Stimulated activated CD8-positive, alpha-beta memory T cell treated with anti-CD3 and anti-CD28 coated beads, Interleukin-4, amount 100 ng/mL, for 1 hour (primary cell): ENCODE measurements at places on chromosomes 4 and X.

- DNase-seq, result no peak
These were observed 87.0 kb downstream of the PHKA2 start for GRCh38 chrX:18896680-18897544.

- no peak for DNase-seq
These were observed 84.9 kb downstream of the BCOR start for GRCh38 chrX:40012868-40013265.

- no peak for DNase-seq
These were observed 141.3 kb downstream of the CPE start for GRCh38 chr4:165520086-165520485.

- no peak for DNase-seq
These were observed 30.4 kb upstream of the ABCG2 start for GRCh38 chr4:88188738-88189417.

DNA sequence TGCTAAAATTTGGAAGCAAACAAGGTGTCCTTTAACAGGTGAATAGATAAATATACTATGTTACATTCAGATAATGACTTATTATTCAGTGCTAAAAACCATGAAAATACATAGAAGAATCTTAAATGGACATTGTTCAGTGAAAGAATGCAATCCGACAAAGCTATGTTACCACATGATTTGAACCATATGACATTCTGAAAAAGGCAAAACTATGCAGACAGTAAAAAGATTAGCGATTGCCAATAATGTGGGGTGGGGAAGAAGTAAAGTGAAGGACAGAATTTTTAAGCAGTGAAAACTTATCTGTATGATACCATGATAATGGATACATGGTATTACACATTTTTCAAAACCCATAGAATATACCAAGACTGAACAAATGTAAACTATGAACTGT lies 926.9 kb downstream of the FAT4 start:
- no peak for DNase-seq

GRCh38 chr4:7020856-7021255 lies 22.3 kb upstream of the TADA2B start:
- DNase-seq, result no peak

DNA sequence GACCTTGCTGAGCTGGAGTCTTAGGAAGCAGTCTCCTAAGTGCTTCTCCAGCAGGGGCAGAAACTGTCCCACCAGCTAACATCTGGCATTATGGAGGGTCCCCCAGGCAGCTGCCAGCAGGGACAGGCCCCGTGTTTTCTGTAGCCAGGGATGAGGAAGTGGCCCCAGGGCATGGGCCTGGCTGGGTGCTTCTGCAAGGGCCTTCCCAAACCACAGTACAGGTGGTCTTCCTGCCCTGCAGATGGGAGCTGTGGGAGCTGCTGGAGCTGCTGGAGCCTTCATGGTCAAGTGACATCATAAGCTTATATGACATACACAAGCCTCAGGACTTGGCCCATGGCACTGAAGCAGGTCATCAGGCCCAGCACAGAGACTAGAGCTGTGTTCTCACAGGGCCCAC lies 5.0 kb upstream of the MSANTD1 start:
- no peak for DNase-seq

DNA sequence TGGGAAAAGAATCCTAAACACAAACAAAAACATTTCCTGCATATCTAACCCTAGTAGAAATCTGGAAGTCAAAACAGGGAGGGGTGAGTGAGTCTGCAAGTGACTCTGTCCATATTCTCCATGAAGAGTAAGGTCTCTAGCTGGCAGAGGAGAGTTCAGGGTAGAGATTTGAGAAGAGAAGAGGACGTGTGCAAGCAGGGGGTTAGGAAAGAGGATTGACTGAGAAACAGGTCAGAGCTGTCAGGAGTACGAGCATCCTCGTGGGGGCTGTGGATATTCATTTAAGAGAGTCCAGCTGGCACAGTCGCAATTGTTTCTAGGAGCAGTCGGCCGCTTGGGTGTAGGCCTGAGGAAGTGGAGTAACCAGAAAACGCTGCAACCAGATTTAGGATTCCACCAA lies 27.9 kb downstream of the PROM1 start:
- no peak for DNase-seq

DNA sequence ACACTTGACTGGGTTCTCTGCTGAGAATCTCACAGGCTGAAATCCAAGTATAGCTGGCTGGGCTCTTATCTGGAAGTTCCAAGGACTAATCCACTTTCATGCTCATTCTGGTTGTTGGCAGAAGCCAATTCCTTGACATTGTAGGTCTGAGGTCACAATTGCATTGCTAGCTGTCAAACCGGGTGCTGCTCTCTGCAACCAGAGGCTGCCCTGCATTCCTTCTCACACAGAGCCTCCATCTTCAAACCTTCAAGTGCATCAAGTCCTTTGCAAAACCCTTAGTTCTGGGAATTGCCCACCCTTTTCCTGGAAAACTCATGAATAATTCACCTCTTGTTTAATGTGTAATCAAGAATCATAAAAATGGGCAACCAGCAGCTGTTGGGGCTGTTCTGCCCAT lies 404.2 kb downstream of the KCNIP4 start:
- no peak for DNase-seq

DNA sequence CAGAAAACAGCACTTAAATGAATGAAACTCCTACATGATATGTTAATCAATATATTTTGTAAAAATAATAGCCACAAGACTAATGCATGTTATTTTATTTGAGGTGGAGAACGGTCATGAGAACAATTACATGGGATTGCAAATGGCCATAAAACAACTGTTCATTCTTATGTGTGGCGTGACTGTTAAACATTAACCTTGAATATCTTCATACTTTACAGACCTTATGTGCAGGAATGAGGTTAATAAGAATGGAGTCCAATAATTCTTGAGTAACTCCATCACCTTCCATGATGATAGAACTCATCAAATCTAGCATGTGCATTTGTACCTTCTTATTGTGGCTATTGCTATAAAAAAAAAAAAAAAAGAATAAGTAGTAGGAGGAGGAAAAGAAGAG lies 55.3 kb downstream of the PDS5A start:
- DNase-seq, result no peak

DNA sequence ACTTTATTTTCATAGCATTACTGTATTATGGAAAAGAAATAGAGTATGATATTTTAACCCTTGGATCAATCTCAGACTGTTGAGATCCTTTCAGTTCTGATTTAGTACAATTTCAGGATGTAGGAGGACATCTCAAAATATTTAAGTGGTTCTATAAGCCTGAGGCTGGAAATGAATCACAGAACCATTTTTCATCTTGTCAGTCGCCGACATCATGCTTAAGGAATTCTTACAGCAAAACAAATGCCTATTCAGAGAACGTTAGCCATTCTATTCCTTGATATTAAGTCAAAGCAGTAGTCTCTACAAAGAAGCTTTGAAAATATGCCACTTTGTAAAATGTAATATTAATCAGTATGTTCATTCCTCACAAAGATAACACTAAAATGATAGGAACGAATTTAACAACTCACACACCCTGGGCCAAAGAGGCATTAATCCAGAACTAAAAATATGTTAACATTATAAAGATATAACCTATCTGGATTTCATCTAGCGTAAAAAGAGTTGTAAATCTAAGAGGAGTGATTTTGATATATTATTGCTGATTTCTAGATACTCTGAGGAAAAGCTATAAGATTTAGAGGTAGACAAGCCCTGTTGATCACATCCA lies 152.0 kb downstream of the GASK1B start:
- DNase-seq, result no peak

DNA sequence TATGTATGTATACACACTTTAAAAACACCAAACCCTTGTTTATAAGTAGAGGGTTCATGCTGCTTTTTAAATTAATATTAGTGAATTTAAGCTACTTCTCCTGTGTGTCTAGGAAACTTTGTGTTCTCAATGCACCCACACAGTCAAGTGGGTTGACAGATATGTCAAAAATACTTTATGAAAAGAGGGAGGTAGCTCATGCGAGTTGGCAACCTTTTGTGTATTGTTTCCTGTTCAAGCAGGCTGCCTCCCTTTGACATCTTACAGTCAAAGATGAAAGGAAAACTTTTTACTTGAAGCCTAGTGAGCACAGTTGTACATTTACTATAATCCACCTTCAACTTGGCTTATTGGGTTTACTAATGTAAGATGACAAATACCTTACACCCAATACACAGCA lies 218.4 kb downstream of the KLHL13 start:
- no peak for DNase-seq

DNA sequence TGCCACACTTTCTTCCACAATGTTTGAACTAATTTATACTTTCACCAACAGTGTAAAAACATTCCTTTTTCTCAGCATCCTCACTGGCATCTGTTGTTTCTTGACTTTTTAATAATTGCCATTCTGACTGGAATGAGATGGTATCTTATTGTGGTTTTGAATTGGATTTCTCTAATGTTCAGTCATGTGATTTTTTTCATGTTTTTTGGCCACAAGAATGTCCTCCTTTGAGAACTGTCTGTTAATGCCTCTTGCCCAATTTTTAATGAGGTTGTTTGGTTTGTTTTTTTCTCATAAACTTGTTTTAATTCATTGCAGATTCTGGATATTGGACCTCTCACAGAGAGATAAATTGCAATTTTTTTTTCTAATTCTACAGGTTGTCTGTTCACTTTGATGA lies 1195.2 kb downstream of the TECRL start:
- DNase-seq, result no peak

DNA sequence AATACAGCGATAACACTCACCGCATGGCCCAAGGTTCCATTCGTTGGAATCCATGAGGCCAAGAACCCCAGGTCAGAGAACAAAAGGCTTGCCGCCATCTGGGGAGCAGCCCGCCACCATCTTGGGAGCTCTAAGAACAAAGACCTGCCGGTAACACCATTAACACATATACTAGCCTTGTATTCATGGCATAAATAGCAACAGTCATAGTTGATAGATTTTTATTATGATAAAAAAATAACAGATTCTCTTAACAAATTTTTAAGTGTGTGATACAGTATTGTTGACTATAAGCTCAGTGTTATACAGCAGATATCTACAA lies 309.4 kb downstream of the GLUD2 start:
- no peak for DNase-seq

DNA sequence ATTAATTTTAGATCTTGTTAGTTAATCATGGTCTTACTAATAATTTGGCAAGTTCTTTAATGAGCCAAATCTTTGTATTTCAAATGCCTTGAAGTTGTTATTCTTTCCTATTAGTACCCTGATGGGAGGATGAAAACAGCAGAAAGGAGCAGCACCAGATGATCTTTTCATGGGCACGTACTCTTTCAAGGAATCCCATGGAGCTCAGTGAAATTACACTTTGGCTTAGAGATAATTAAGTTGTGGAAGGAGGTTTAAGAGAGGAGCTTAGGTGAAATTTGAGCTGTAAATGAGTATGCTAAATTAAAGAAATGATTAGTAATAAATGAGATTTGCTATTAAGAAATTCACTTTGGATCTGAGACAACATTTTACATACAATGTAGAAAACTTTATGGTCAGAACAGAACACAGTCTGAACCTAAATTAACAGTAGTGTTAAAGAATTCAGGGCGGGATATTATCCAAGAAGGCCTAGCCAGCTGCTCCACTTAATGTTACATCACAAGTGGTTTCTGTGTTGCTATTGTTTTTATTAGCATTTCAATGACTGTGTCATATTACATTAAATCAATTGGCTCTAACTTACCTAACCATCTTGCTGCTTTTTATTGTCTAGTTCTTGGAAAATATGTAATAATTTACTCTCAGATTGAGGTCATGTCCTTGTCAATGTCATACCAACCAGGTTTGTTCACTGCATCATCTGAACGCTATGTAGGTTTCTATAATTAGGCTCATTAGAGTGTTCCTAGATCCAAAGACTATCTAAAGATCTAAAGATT lies 3.9 kb downstream of the MTHFD2L start:
- DNase-seq, result no peak

- DNase-seq, result no peak
These were observed 226.9 kb downstream of the ARHGAP24 start for GRCh38 chr4:85701861-85702321.

GRCh38 chr4:174265916-174266315 lies 17.6 kb downstream of the FBXO8 start:
- no peak for DNase-seq

DNA sequence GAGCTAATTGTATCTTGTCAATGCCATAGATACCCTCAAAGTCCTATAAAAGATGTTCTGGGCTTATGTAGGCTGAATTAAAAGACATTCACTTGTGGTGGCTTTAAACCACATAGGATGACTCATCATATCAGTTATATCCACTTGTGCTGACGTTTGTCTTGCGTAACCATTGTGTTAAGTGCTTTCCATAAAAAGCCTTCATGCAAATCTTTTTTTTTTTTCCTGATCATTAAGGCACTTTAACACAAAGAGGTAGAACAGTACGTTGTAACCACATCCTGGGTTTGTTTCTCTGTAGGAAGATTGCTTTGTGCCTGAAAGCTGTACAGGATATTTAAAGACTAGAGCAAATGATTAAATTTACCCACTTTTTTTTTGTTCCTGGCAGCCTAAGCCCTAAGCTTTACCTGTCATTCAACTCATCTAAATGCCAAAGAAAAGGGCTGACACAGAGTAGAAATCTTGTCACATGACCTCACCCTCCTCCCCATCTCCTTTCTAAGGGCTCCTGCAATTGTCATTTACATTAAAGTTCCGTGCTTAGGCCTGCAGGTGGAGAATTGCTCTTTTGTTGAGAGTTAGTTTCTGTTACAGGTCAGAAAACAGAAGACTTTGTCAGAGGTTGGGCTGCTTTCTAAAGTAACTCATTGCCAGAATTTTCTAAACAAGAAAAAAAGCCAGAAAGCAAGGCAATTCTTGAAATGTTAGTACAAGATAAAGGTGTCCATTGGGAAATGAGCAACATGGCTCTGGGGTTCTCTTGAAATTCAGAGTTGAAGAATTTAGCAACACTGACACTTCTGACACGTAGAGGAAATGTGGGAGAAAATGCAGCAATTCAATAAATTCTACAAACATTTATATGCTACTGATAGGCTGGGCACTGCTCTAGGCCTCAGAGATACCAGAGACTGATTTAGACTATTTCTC lies 555.6 kb downstream of the PPARGC1A start:
- DNase-seq, result no peak

DNA sequence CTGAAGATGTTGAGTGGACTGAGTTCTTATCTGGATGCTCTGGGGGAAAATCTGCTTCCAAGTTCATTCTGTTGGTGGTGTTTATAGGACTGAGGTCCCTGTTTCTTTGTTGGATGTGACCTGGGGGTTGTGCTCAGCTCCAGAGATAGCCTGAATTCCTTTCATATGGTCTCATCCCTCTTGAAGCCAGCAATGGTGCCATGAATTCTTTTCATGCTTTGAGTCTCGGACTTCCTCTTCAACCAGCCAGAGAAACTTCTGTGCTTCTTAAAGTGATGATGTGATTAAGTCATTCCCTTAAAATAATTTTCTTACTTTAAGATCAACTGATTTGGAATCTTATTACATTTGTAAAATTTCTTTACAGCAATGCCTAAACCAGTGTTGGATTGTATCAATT lies 233.8 kb upstream of the UGT8 start:
- DNase-seq, result no peak

DNA sequence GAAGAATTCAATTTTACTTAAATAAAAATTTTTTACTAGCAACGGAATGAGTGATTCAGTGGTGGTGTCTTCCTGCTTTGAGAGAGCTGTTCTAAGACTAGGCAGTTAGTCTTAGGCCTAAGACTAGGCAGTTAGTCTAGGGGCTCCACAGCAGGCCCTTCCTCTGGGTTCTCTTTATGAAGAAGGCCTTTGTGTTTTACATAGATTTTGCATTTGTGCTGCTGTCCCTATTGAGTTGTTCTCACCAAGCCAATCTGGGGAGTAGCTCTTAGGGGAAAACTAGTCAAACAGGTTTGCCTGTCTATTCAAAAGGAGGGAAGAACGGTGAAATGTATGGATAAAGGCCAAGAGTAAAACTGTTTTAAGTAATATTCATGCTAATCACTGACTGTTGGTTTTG lies 7.6 kb downstream of the UGT8 start:
- DNase-seq, result no peak
